ENCODE measurements at places on chromosomes 5 and 9.

GRCh38 chr9:136662656-136663581, at the start of gene EGFL7:
Gene EGFL7, plus strand, starts transcription at chr9:136662916. Its CDS starts 5,367 bp downstream, at chr9:136668283.
- DNase-seq, result no peak

DNA sequence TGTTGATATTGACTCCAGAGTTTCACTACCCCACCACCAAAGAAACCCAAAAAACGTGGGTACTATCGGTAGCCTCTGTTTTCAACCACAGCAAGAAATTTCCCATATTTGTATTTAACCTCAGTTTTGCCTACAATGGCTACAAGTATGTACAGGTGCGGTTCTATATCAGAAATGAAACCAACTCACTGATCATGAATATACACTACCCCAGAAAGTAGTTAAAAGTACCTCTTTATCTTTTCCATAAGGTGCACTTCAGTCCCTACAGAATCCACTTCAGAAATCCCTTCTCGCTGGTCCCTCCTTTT, 140.6 kb upstream of the SLC12A2 start:
- no peak for DNase-seq

- DNase-seq, result no peak
These were observed 13.6 kb downstream of the CSF2 start for GRCh38 chr5:132087176-132087575.

DNA sequence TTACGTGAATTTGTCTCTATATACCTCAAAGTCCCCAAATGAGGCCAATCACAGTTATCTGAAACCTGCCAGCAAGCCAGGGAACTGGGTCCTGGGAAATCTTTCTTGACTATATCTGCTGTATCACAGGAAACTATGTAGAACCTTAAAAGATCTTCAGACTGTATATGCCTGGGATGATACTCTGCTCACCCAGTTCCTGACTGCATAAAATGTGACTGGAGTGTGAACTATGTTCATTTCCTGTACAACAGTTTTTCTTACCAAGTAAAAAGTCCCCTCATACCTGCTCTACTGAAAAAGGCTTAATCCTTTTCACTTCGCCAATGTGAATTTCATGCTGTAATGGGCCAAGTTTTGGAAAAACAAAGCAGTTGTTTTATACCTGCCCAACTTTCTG, 162.9 kb downstream of the ELAVL2 start:
- no peak for DNase-seq

DNA sequence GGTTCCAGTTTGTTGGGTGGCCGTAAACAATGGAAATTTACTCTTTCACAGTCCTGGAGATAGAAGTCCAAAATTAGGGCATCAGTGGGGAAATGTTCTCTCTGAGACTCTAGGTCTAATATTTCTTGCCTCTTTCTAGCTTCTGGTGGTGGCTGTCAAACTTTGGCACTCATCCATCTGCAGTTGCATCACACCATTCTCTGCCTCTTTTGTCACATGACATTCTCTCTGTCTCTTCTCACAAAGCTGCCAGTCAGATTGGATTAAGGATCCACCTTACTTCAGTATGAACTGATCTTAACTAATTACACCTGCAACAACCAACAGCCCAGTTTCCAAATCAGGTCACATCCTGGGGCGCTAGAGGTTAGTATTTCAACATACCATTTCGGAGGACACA, 222.9 kb upstream of the FTMT start:
- peak; percentile 30 for DNase-seq

DNA sequence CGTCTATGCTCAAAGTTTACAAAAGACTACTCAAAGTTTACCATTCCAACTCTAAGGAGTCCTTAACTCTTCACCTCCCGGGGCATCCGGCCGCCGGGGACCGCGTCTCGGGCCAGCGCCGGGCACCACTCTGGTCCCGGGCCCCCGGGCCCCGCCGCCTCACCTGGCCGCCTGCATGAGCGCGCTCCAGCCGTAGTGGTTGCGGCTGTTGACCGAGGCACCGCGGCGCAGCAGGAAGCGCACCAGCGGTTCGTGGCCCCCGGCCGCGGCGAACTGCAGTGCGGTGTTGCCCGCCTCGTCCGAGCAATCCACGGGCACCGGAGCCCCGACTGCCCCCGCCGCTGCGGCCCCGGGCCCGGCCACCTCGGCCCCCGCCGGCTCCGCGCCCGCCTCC, 388 bp downstream of the ANKS6 start:
- no peak for DNase-seq

GRCh38 chr5:100131161-100131560, 404.0 kb upstream of the FAM174A start:
- DNase-seq, result no peak

DNA sequence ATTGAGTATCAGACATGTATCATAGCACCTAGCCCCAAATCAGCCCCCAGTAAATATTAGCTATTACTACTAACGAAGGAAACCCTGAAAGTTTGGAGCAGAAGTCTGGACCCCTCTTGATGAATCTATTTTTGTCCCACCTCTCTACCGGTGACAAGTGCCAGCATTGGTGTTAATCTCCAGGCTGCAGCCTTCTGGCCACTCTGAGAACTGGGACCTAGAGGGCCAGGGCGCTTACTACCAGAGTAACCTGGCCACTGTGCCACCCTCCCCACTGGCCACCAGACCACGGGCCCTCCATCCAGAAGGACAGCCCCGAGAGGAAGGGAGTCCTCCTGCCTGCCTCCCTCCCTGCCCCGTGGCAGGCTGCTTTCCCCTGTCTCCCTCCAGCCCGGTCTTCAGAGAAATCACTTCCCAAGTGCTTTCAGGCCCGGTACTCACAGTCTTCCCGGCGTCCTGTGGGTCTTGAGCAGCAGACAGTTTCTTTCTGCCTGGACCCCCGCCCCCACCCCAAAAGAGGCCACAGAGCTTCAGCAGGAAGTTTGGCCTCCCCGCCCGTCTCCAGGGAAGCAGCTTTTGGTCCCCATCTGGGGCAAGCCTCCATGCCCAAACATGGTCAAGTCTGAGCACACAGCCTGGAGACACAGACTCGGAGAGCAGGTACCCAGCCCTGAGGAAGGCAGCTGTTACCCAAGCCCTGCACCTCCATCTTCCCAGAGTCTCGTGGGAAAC, at the start of gene KCNMB1:
Gene KCNMB1, minus strand, starts transcription at position 550 of the 732 bp plus-strand sequence. CDS start 3,920 bp downstream, outside the sequence.
- DNase-seq, result no peak

DNA sequence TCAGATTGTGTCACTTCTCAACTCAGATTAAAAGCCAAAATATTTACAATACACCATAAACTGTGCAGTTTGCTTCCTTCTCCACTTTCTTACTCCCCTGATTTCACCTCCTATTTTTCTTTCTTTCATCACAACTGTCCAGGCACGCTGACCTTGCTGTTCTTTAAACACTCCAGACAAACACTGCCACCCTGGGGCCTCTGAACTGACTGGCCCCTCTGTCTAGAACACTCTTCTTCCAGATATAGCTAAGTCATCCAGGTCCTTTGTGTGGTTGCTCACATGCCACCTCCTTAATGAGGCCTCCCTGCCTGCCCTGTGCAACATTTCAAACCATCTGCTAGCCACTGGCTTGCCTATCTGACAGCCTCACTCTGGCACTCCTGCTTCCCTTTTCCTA, 46.6 kb downstream of the ATG10 start:
- DNase-seq, result no peak

DNA sequence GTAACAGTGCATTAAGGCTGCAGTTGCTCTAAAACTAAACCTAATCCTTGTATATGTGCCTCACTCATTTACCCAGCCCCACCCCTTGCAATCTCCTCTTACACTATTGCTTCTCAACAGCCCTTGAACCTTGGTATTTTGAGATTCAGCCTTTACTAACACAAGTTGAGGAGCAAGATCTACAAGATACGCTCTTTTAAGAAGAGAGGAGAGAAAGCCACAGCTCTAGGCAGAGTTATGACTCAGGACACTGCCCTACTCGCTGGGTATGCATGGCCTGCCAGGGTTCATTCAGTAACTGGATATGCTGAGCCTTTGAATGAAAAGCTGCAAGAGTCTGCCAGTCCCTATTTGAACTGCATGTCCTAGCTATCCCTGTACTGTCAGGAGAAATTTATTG, 219.5 kb downstream of the PCSK5 start:
- no peak for DNase-seq

DNA sequence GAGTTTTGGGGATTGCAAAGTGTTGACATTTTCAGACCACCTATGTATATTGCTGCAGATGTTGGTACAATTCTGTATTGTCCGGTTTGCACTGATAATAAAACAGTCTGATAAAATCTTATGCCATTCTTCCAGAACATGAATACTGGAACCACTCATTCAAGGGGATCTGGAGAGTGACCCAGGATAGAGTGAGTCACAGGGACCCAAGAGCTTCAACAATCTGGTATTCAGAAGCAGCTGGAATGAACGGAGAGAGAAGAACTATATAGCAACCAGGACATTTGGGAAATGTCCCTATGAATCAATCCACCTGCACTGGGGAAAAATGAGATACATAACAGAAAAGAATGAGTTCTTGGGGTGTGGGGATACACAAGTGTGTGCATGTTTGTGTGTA, 73.3 kb downstream of the SH3TC2 start:
- no peak for DNase-seq

GRCh38 chr9:124723352-124723751, 47.8 kb downstream of the NR6A1 start:
- no peak for DNase-seq

- DNase-seq, result no peak
These were observed 49.4 kb downstream of the MEF2C start for GRCh38 chr5:88833371-88834130.

GRCh38 chr9:114777821-114778609, 27.8 kb downstream of the TNFSF15 start:
- DNase-seq, result no peak

DNA sequence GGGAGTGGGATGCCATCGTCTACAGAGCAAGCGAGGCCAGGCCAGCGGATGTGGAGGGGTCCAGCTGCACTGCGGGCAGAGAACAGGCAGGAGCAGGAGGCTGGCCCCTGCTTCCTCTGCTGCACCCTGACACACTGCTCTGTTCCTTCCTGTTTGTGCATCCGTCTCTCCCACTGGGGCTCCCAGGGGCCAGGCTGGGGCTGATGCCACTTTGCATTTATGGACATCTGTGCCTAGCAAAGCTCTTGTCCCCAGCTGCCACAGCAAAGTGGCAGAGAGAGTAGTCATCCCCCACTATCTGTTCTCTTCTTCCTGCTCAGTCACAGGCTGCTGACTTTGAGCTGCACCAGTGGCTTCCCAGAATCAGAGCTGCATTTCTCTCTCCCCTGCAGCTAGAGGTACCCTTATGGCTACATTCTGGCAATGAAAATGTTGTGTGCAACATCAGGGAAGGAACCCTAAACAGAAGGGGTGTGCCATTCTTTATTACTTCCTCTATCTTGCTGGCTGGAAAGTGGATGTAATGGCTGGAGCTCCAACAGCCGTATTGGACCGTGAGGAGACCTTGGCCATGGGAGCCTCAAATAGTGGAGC, 4.2 kb upstream of the NINJ1 start:
- no peak for DNase-seq

GRCh38 chr9:96186591-96187011, 115.4 kb downstream of the HSD17B3 start:
- DNase-seq, result no peak

DNA sequence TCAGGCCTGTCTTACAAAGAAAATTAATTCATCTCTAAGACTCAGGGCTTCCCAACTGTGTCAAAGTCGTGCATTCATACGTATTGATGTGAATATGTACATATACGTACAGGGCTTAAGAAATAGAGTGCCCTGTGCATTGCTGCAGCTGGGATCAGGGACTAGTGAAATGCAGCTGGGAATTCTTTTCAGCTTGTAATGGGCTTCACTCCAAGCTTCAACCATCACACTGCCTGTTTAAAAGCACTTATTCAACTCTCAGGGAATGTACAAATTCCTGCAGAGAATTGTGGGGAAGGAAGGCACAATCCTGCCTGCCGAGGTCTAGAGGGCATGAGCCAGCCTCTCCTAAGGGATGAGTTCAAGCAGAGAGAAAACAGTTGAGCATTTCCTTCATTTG, 59.6 kb upstream of the MAN2A1 start:
- no peak for DNase-seq

GRCh38 chr9:88521308-88521707, 13.7 kb upstream of the NXNL2 start:
- DNase-seq, result no peak

GRCh38 chr5:141864371-141865370, 13.5 kb downstream of the PCDH1 start:
- no peak for DNase-seq

DNA sequence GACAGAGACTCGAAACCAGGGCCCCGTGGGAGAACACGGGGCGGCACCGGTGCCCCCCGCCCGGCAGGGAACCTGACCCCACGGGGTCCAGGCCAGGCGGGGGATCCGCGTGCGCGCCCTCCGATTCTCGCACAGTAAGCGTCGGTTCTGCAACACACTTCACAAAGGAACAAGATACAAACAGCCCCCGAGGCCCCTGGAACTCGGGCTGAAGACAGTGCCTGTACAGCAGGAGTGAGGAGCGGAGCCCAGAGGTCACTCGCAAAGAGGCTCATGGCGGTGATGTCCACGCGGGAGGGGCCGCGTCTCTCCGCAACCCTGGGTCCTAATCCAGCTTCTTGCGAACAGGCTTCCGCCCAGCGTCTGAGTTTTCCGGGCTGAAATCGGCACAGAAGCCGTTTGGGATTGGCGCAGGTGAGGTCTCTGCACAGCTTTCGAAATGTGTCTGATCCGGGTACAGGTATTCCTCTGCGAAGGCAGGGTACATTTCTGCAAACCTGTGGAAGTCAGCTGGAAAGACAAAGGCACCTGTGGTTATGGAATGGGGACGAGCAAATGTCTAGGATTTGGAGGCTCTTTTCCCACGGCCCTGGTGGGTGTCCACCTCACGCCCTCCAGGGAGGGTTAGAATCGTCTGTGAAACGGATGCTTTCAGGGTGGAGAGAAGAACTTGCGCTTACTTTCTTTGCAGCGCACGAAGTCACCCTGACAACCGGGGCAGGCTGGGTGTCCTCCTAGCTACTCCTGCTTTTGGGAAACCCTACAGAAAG, 18.3 kb upstream of the SLC6A3 start:
- DNase-seq, result no peak

GRCh38 chr5:14171621-14172020, 28.5 kb downstream of the TRIO start:
- no peak for DNase-seq

GRCh38 chr9:121735065-121735792, 83.8 kb downstream of the DAB2IP start:
- DNase-seq, result peak; percentile 87

- DNase-seq, result peak; percentile 86
These were observed 7.7 kb downstream of the CXXC5 start for GRCh38 chr5:139655727-139656271.

DNA sequence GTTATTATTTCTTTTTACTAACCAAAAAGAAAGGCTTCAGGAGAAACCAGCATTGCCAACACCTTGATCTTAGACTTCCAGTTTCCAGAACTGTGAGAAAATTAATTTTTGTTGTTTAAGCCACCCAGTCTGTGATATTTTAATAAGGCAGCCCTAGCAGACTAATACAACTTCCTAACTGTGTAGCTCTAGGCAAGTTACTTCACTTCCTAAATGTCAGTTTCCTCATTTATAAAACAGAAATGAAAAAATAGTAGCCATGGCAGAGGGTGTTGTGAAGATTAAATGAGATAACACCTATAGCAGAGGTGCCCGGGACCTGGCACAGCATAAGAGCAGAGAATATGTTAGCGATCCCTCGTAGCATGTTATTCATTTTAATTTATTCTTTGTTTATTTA, 66.6 kb upstream of the HAND1 start:
- no peak for DNase-seq

GRCh38 chr5:96517295-96517694, 84.2 kb upstream of the PCSK1 start:
- DNase-seq, result no peak
